ENCODE measurements at places on chromosomes 3 and 15.

GRCh38 chr3:190359813-190360212 is 28.1 kb upstream of the CLDN16 start:
- no peak for DNase-seq

DNA sequence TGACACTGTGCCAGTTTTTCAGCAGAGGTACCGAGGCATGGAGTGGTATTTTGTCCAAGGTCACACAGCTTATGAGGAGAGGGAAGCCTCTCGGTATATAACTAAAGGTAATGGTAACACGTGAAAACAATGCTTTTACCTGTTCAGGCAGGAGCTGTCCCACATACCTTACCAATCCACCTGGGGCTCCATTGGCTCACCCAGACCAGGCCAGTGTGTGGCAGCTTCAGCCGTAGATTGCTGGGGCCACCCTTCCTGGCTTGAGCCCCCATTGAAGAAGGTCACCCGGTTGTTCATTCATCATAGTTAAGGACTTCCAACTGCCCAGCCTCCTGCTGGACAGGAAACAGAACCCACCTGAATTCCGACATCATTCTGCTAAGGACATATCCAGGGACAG is 9.2 kb upstream of the RPP14 start:
- no peak for DNase-seq

DNA sequence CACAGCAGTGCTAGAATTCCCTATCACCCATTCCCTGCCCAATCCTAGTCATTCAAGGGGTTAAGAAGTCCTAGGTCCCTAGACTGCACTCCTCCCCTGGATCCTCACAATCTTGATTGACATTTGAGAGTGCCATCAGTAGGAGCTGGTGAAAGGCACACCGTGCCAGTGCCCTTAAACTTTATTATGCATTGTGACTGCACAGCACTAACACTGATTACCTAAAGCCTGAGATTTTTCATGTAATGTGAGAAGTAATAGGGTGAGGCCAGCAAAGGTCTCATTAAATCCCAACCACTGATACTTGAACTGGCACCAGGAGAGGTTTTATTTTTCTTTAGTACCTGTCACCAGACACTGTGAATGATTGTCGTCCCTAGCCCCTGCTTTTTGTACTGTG is 16.3 kb downstream of the GXYLT2 start:
- no peak for DNase-seq

DNA sequence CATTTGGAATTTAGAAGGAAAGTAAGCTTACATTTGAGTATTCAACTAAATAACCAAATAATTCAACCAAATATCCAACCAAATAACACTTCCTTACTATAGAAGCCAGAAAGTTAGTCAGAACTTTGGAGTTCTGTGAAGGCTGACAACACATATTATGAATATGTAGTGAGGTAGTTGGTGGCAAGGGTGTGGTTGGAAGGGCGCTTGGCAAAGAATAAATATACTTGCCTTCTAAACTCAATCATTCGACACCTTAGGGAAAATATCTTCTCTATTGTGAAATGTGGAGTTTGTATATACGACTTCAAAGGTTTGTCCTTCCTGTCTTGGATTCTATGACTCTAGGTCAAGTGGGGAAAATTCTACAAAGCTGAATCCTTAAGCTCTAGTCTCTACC is 111.7 kb upstream of the OSTN start:
- no peak for DNase-seq

DNA sequence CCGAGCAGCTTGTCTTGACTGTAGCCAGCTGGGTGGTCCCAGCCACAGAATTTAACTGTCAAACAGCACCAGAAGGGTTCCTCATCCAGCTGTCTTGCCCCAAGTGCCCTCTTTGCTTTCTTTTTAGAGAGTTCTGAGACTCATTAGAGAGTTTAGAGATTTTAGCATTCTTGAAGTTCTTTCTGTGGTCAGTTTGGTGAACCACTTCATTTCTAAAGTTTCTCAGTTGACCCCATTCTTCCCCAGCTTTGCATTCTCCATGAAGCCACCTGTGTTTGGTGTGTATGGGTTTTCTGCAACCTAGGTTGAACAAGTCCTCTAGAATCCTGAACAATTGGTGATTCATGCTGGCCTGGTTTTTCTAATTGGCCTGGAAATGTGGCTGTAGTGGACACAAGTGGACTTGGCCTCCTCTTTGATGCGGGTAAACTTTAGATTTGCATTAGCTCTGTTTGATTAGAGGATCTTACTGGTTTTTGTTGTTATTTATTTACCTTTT is 33.7 kb downstream of the FLNB start:
- no peak for DNase-seq

DNA sequence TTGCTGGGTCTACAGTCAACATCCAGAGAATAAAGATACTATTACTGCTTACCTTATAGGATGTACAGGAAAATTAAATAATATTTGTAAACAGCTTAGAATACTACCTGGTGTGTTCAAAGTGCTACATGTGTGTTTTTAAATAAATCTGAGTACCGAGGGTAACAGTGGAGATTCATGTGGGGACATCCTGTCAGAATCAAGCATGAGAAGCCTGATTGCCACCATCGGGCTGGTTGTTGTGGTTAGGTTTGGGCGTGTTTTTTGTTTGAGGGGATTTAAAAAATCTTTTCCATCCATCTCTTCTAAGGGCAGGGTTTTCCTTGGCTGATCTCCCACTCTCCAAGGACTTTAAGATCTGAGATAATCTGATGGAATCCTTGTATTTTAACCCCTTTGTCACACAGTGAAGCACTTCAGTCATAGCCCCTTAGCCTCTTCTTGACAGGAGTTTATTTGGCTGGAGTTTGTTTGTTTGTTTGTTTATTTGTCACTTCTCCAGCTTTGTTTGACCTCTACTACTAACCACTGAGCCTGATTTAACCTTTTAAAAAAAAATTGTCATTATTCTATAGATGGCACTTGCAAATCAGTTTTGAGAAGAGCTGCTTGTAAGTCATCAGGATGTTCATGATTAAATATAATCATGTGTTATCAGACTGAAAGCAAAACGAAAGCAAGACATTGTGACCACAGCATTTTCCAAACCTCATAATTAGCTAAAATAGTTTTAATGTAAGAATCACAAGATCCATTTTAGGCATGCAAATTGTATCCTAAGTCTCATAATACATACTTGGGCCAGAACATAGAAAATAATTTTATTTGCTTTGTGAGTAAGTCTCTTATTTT is 72.8 kb upstream of the RARB start:
- no peak for DNase-seq

- DNase-seq: no peak
Observed at GRCh38 chr3:106172101-106172500, 303.3 kb upstream of the CBLB start.

GRCh38 chr15:72353266-72353665 is 22.5 kb downstream of the HEXA start:
- no peak for DNase-seq

- DNase-seq: no peak
Observed at GRCh38 chr3:61340931-61341461, 89.7 kb upstream of the FHIT start.

GRCh38 chr3:147915057-147915456 is 505.9 kb downstream of the ZIC1 start:
- DNase-seq: no peak

DNA sequence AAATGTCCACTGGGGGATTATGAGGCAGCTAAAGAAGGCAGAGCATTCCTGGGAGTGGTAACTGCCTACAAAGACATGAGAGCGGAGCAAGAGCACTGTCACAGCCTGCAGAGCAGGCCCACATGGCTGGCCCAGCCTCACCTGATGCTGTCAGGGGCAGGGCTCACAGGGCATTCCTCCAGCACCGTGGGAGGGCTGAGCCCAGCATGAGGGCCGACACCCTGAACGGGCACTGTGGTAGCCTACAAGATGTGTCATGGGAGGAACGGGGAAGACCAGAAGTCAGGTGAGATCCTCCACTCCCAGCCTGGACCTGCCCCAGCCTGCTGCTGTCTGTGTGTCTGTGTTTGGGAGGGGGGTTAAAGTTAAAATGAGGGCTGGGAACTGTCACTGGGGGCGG is 30.1 kb downstream of the CCDC12 start:
- DNase-seq: no peak

DNA sequence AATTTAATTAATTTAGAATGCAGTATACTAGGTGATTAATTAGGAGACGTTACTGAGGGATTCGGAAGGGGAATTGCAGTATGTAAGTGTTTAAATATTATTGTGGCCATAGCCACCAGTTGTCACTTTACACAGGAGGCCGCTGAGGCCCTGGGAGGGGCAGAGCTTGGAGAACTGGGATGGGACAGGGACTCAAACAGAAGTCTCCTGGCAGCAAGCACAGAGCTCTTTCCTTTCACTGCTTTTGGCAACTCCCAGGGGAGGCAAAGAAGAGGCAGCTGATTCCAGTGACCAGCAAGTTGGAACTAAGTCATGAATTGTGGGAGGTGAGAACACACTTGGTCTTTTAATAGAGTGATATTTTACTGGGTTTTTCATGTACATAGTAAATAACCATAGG is 248.6 kb downstream of the RPLP1 start:
- DNase-seq: no peak

All from NCI-H446 treated with DMSO at 0.1 percent for 48 hours (cell line).